GM23248 (cell line): ENCODE measurements at places on chromosomes 13 and 19. TPM values are rescaled to one million over a fixed set of nuclear protein-coding genes. Genes with fewer than 3 reads are reported as not detected.

GRCh38 chr13:106887686-106888085 lies 319.7 kb upstream of the ARGLU1 start:
- no peak for DNase-seq

- peak; percentile 33 for DNase-seq
Measured at GRCh38 chr19:45323671-45324081, 1.0 kb upstream of the CKM start.

GRCh38 chr13:112637017-112637801 lies 49.3 kb upstream of the TUBGCP3 start:
- DNase-seq: no peak

- DNase-seq: peak; percentile 97
Measured at GRCh38 chr19:36331353-36332228, 47.4 kb downstream of the ZFP14 start.

ZNF813 gene
- 2.0 and 2.7 TPM in 2 replicates for total RNA-seq

RYR1 gene
- total RNA-seq: under 0.01 and 0.13 TPM in 2 replicates

ZSCAN1 gene
- total RNA-seq: not detected in 2 replicates

SLC17A7 gene
- not detected in 2 replicates for total RNA-seq
